ENCODE measurements at places on chromosomes 6 and 20.

GRCh38 chr6:168582571-168582981, 141.6 kb downstream of the SMOC2 start:
- no peak for DNase-seq

DNA sequence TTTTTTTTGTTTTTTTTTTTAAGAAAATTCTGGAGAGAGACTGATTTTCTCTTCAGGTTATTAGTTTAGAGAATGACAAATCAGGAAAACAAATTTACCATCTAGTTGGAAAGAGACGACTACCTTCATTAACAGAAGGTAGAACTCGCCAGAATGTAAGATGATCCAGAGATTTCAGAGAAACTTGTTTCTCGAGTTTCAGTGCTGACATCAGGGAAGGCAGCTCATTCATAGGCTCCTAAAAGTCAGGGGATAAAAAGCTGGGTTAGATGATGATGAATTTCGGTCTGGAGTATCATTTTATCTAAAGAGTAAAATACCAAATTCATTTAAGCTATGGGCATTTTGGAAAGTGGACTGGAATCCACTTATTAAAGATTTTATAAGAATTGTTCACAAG, 27.9 kb downstream of the ZNF334 start:
- no peak for DNase-seq

DNA sequence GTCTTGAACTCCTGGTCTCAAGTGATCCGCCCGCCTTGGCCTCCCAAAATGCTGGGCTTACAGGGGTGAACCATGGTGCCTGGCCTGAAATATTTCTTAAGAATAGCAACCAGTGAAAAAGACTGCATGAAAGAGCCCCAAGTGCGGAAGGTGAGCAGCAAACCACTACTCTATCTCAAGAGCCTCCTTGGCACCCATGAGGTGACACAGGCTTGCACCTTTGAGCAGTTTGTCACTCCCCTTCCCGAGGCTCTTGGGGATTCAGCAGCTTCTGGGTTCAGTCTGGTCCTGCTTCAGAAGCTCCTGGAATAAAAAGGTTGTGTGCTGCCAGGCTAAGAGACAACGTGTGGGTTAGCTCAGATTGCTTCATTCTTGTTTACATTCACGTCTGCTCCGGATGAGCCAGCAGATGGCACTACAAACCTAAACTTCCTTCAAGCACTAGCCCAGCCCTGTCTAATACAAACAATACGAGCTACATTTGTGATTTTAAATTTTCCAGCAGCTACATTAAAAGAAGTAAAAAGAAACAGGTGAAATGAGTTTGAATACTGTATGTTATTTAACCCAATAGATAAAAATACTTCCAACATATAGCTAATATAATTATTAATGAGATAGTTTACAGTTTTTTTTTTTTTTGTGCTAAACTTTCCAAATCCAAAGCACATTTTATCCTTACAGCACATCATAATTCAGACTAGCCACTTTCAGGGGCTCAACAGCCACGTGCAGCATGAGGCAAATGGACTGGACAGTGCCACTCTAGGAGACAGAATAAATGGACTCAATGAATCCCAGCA, 46.2 kb downstream of the GJA10 start:
- peak; percentile 75 for DNase-seq

DNA sequence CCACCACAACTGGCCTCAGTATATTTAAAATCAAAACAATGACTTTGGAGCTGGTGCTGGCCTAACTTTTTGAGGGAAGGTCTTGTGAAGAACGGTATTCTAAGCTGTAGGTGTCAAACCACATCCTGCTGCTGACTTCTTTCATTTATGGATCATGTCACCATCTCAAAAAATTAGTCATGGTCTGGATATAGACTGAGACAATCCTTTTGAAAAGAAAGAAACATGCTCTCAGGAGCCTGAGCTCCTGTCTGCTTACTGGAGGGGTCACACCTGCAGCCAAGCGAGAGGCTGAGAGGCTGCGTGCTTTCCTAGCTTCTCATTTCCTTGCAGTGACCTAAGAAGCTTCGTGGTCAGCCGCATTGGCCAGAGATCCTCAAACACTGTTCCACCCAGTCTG, 55.2 kb downstream of the TIAM2 start:
- DNase-seq: peak; percentile 9

DNA sequence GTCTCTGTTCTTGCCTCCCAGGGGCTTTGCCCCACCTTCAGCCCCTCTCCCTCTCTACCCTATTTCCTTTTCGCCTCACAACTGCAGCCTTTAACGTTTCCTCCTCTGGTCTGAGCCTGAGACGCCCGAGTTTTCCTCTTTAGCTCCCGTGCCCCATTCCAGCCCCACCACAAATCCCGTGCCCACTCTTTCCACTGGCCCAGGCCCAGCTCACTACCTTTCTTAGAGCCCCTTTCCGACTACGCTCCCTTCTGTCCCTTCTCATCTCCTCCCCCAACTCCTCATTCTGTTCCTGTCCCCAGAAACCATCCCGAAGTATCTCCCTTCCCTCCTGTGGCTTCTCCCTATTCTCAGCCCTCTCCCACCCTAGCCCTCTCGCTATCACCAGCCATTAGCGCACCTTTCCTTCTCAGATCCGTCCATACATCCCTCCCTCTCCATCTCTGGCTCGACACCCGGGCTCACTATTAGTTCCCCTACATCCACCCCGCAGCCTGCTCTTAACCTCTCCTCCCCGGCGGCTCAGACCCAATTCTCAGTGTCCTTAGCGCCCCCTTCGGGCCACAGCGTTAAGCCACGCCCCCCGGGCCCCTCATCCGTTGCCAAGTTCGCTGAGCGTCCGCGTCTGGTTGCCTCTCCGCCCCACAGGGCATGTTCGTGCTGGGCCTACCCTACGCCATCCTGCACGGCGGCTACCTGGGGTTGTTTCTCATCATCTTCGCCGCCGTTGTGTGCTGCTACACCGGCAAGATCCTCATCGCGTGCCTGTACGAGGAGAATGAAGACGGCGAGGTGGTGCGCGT, 2.7 kb downstream of the SLC32A1 start:
- no peak for DNase-seq

GRCh38 chr6:122365775-122366403, 33.6 kb upstream of the HSF2 start:
- no peak for DNase-seq

GRCh38 chr6:39387785-39388184, 65.3 kb upstream of the KCNK16 start:
- no peak for DNase-seq

GRCh38 chr20:44211177-44212039, 837 bp upstream of the OSER1 start:
- no peak for DNase-seq

GRCh38 chr20:25061103-25061799, 3.3 kb upstream of the ACSS1 start:
- DNase-seq: no peak

- DNase-seq: no peak
These were observed 98.4 kb upstream of the PREP start for GRCh38 chr6:105501246-105501645.

- DNase-seq: no peak
These were observed 265.9 kb upstream of the FERMT1 start for GRCh38 chr20:6388671-6389197.

DNA sequence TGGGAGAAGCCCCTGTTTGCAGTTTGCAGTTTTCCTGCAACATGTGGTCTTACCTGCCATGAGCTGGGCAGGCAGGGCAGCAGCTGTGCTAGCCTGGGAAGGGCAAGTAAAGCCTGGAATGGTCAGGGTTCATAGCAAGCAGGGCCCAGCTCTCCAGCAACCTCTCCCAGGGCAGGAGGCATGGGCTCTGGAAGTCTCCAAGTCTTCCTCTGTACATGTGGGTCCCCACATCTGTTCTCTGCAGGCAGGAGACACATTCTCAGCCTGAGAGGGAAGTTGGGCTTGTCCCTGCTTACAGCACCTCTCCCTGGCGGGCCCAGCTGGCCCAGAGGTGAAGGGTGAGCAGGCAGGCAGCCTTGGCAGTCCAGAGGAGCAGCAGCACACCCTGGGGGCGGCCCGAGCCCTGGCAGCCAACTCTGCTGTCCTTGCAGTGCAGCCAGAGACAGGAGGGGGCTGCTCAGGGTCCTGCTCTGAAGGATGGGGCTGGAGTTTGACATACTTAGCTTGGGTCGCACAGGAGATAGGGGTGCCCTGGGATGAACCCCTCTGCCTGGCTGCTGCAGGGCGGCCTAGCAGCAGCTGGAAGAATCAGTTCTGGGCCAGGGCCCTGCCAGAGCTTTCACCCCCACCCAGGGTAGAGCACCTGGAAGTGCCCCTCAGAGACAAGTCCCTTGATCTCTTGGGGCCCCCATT, 176.0 kb downstream of the MRPL14 start:
- DNase-seq: no peak

DNA sequence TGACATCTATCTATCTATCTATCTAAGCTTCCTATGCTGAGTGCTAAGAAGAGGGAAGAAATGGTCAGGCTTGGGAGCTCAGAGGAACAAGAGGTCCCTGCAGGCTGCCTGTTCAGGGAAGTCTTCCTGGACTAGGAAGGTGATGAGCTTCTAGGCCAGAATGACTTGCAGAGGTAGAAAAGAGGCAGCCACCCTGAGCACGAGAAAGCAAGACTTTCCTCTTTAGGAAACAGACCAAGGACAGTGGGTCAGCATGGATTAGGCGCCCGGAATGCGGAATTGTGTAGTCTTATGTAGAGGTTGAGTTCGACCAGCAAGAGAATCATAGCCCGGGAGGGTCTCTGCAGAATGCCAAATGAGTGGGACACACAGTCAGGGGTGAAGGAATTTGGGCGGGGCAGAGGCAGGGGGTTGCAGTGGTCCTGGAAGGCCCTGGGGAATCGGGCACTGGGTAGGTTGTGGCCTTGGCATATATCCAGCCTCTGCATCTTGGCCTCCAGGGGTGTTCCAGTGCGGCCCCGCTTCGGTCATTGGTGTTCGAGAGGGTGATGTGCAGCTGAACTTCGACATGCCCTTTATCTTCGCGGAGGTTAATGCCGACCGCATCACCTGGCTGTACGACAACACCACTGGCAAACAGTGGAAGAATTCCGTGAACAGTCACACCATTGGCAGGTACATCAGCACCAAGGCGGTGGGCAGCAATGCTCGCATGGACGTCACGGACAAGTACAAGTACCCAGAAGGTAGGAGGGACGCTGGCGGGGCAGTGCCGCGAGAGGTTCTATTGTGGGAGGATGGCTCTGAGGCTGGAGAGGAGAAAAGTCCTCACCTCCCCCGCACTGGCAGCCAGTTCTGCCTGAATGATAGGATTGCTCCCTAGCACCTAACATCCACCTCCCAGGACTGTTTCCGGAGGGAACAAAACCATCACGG, 32.1 kb downstream of the TGM3 start:
- no peak for DNase-seq

- no peak for DNase-seq
These were observed 1.3 kb upstream of the CNKSR3 start for GRCh38 chr6:154511791-154512190.

All from CD4-positive, alpha-beta T cell treated with Interleukin-6 at 100 ng/mL for 8 hours (primary cell).